ENCODE measurements at places on chromosomes 5 and 9.

GRCh38 chr5:151487544-151487943 is 40.1 kb downstream of the SLC36A1 start:
- DNase-seq: no peak

DNA sequence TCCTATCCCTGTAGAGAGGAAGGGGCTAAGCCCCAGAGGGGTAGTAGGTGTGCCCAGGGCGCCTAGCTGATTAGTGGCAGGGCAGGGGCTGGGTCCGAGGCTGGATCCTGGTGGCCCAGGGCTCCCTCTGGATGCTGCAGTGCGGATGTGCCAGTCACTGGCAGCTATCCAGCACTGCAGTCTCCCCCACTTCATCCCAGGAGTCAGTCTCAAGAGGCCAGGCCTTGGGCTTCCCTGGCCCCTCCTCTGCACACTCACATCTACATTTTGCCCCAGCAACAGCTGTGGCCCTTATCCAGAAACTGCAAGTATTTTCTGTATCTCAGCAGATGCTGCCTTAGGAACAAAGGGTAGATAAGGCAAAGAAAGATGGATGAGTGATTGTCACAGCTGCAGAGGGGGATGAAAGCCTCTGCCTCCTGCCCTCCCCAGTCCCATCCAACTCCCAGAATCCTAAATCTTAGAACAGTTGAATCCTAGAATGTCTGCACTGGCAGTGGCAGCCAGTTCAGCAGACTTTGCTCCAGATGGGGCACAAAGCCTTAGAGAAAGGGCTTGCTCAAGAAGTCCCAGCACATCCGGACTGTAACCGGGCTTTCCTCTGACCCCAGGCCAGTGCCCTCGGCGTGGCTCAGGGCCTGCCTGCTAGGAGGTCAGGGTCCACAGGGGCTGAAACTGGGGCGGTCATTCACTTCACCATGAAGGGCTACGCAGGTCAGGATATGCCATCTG is 1.6 kb downstream of the ANXA6 start:
- peak; percentile 49 for DNase-seq

GRCh38 chr5:154087260-154087659 is 48.5 kb downstream of the MFAP3 start:
- no peak for DNase-seq

DNA sequence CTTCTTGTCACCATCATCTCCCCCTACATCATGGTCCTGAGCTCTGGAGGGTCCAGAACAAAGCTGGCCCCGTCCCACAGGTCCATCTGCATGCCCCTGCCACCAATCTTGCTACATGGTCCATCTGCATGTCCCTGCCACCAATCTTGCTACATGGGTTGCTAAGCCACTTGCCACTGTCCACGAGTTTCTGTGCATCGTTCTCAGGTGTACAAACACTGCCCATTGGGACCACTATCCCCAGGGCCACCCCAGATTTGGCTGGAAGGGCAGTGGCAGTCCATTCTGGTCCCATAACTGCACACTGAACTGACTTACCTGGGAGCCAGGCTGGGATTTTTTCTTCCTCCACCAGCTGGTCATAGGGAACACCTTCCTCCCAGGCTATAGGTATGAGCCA is 8.0 kb upstream of the LAMC3 start:
- DNase-seq: no peak

- no peak for DNase-seq
These were observed 204.4 kb upstream of the ADAMTSL1 start for GRCh38 chr9:18269561-18269960.

DNA sequence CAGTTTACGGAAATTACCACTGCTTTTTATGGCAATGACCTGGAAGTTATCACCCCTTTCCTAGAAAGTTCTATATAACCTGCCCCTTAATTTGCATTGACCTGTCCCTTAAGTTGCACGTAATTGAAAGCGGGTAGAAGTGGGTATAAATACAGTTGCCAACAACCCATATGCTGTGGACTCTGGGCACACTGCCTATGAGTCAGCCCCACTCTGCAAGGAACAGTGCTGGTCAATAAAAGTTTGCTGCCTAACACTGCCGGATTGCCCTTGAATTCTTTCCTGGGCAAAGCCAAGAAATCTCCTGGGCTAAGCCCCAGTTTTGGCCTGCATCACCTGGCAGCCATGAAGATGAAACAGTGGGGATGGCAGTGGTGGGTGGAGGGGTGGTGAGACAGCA is 23.9 kb upstream of the CLPTM1L start:
- DNase-seq: no peak

DNA sequence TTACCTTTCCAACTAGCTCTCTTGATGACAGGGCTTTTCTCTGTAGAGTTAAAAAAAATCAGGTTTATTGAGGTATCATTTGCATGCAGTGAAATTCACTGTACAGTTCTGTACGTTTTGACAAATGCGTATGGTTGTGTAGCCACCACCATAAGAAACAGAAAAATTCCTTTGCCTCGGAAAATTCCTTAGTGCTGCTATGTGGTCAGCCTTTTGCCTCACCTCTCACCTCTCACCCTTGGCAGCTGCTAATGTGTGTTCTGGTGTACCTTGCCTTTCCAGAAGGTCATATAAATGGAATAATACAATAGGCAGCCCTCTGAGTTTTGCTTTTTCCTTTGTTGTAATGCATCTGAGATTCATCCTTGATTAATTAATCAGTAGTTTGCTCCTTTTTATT is 28.4 kb downstream of the PCSK5 start:
- DNase-seq: no peak

GRCh38 chr9:68808338-68808890 is 103.4 kb downstream of the PIP5K1B start:
- DNase-seq: no peak

DNA sequence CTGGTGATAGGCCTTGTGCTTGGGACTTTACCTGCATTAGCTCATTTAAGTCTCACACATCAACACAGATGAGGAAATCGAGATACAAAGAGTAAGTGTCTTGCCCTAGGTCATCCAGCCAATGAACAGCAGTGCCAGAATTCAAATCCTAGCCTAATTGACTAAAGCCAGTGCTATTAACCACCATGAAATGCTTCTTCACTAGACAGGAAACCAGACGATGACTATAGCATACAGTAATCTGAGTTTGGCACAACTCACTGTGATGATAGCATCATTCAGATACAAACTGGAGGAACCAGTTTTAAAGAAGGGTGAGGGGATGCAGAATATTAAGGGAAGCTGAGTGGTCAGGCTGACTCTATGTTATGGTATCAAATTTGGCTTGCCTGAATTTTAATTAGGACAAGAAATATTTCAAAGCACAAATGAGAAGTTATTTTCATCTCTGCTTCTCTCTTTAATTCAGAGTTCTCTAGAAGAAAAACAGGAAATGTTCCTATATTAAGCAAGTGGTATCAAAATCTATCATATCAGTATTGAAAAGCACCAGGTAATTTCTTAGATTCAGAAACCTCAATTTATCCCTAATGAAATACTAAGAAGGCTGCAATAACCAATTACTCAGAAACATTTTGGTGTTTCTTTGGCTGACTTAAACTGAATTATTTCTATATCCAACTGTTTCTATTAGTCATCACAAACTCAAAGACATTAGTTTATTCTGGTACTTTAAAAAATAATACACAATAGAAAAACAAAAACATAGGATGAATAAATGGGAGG is 147.0 kb upstream of the RASA1 start:
- DNase-seq: no peak

- DNase-seq: no peak
These were observed 3.8 kb downstream of the ARSI start for GRCh38 chr5:150298701-150299451.

- no peak for DNase-seq
These were observed 51.8 kb downstream of the NDST1 start for GRCh38 chr5:150559701-150560100.

- DNase-seq: no peak
These were observed 100.7 kb upstream of the MVB12B start for GRCh38 chr9:126225611-126226609.

- no peak for DNase-seq
These were observed 15.6 kb downstream of the FKBP15 start for GRCh38 chr9:113205432-113205831.

DNA sequence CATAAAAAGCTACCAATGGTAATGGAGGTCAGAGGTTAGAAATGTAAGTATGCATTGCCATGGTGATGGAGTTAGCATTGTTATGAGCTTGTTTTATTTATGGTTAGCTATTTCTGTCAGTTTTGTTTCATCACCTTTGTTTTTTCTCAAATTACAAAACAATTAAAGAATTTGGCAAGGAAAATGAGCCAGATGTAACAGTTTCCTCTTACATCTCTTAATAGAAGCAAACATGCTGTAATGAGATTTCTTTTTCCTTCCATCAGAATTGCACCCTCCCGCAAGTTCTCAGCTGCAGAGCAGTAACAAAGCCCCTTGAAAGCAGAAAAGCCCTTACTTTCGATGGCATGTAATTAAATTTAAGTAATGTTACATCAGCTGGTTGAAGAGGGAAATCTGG is 233.0 kb downstream of the SGCD start:
- DNase-seq: no peak

DNA sequence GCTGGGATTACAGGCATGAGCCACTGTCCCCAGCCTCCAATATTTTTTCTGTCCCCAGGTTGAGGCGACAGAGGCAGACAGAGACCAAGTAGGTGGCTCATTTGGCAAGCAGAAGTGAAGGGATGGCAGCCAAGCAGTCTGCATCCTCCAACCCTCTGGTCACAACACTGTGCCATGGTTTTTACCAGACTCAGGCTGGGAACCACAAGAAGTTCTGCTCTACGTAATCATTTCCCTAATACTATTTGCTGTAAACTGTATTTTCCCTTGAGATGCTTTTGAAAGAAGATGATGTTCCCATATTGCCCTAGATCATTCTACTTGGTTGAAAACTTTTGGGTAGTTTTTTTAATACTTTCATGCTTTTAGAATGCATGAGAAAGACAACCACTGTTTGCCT is 40.5 kb downstream of the PTTG1 start:
- DNase-seq: no peak

DNA sequence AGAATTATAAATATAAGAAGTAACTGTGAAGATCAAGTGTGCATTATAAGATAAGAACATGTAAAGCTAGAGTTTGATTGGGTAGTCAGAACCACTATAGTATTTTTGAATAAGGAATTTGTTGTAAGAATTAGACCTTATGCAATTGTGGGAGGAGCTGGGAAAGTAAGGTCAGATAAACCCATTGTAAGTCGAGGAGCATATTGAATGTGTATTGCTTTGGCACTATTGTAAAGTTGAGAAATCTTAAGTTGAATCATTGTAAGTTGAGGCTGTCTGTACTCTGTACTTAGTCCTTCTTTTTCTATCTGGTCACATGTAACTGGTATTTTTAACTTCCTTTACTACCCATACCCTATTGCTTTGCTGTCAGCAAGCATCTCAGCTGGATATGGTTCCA is 158.7 kb downstream of the CCDC171 start:
- no peak for DNase-seq

DNA sequence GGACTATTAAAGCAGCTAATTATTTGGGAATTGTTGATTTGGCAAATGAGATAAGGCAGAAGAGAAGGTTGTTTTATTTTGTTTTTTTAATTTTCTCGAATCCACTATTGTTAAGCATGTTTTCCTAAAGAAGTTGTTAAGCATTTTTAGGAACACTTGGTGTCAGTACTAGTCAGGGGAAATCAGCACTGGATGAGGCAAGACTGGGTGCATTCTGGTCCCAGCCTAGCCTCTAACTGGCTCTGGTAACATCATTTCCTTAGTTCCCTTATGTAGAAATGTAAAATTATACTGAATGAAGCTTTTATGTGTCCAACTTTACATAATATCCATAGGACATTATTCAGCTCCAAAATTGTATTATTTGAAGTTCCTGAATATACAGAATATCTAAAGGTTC is 196.1 kb downstream of the PCSK5 start:
- no peak for DNase-seq

DNA sequence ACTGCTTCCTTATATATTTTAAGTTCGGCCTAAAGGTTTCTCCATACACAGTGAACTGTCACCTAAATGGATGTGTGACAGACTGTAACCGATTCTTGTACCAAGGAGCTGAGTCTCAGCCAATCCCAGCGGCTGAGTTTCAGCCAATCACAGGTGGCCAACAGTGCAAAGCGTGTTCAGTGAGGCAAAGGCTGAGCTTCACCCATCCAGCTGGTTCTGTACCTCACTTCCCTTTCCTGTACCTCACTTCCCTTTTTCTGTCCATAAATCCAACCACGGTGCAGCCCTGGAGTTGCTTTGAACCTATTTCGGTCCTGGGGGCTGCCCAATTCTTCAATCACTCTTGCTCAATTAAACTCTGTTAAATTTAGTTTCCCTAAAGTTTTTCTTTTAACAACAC is 15.7 kb upstream of the TBC1D9B start:
- no peak for DNase-seq

- no peak for DNase-seq
These were observed 7.7 kb upstream of the C5orf47 start for GRCh38 chr5:173981185-173981761.

- peak; percentile 96 for DNase-seq
These were observed 157.8 kb downstream of the RGS3 start for GRCh38 chr9:113621309-113621791.

GRCh38 chr5:74725331-74725730 is 40.3 kb downstream of the HEXB start:
- DNase-seq: no peak

DNA sequence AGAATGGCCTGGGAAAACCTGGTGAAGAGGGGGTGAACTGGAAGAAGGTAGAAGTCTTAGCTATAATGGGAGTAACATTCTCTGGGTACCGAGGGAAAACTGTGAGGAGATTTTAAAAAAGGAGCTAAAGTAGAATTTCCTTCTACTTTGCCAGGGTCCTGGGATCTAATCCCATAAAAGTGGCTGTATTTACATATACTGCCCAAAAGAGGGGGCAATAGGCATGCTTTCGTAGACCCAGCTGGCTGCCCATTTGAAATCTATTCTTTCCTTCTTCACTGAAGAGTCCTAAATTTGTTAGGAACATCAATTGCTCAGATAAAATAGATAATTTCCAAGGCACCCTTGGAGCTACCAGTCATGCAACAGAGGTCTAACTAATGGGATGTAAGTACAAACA is 159.2 kb downstream of the CDC42SE2 start:
- DNase-seq: peak; percentile 10

GRCh38 chr5:145818604-145819003 is 16.5 kb downstream of the PRELID2 start:
- DNase-seq: no peak

DNA sequence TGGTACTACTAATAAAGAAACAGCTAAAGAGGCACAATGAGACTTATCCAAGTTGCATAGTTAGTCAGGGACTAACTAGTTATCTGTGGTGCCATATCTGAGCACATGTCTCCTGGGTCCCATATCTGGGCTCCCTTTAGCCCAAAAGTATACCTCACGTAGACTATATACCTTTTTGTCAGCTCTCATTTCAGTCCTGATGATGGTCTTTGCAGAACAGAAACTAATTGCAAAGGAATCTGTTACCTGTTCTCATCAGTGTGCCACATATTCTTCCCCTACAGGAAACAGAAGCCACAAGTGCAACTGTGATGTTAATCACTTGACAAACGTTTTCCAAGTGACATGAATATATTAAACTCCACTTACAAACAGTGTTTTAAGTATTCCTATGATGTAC is 395.2 kb downstream of the KIAA0825 start:
- no peak for DNase-seq

DNA sequence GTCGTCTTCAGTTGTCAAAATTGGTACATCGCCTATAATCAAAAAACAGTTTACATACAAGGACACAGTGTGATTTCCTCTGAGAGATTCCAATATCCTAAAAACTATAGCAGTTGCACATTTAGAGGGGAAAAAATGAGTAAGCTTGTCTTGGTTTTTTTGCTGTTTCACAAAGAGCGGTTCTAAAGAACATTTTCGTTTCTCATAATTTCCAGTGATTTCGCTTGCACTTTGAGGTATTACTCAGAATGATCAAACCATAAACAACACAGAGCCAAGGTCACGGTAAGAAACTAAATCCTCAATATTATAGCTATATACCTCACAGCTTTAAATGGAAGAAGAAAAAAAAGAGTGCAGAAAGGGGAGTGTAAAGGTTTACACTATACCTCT is 861 bp downstream of the MTX3 start:
- no peak for DNase-seq
